ENCODE measurements at places on chromosomes 5 and 9.

GRCh38 chr5:53411388-53411787 lies 69.0 kb upstream of the FST start:
- no peak for DNase-seq

GRCh38 chr9:107874137-107874536 lies 384.6 kb upstream of the KLF4 start:
- DNase-seq: no peak

- DNase-seq: peak; percentile 41
Observed at GRCh38 chr9:114958021-114958843, 27.8 kb upstream of the TNFSF8 start.

GRCh38 chr5:14674983-14675854 lies 10.7 kb downstream of the OTULIN start:
- no peak for DNase-seq

- DNase-seq: no peak
Observed at GRCh38 chr9:34317436-34317835, 11.6 kb downstream of the KIF24 start.

GRCh38 chr5:109164001-109164400 lies 245.8 kb downstream of the PJA2 start:
- no peak for DNase-seq

DNA sequence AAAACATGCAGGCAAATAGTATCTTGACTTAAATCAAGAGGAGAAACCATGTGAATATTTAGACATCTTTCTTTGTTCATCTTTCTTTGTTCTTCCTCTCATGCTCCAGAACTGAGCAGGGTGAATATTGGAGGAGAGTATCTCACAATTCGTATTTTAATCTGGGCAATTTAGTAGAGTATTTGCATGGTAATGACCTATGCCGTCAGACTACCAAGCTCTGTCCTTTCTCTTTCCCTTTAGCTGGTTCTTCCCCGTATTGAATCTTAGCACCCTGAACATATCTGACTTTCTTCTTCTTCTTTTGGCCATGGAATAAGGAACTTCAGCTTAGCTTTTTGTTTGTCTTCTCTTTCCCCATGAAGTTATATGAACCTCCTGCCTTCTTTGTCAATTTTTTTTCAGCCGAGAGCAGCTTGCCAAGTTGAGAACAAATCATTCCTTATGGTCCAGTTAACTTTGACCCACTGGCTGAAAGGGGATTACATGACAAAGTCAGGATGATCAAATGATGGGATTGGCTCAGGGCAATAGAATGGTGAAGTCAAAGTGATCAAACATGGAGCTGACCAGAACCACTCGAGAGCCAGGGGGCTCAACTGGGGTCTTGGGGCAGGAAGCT lies 95.8 kb downstream of the DAPK1 start:
- no peak for DNase-seq

DNA sequence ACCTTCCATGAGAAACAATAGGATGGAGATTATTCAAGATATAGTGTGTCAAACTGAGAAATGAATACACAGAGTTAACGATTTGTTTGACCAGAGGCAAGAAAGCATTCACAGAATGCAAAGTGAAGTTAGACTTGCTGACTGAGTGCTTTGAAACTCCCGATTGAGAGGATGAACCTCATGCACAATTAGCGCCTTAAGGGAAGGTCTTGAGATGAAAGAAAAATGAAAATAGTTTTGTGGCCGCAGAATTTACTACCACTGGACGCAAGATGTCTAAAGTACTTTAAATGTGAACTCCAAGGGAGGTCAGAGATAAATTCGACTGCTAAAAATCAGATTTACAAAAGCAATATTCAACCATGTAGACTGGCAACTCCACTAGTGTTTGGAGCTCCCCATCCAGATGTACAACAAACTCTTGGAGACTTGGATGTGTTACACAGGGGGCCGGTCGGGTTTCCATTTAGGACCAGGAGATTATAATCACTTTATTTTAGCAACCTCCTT lies 707 bp upstream of the RIMOC1 start:
- DNase-seq: no peak

DNA sequence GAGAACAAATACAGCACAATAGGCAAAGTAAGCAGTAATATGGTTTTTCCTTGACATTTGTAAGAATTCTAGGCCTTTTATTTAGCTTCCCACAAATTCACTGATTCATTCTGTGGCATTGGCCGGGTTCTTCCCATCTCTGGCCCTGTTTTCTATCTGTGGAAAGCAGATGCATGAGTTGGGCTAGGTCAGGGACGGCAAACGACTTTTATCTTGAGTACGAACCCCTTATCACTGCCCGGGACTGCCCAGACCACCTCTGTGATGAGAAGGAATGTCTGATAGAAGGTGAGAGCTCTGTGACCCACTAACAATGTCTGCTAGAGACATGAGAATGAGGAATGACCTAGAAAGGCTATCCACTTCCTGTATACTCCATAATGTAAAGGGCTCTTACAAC lies 35.4 kb upstream of the ADAM19 start:
- no peak for DNase-seq

DNA sequence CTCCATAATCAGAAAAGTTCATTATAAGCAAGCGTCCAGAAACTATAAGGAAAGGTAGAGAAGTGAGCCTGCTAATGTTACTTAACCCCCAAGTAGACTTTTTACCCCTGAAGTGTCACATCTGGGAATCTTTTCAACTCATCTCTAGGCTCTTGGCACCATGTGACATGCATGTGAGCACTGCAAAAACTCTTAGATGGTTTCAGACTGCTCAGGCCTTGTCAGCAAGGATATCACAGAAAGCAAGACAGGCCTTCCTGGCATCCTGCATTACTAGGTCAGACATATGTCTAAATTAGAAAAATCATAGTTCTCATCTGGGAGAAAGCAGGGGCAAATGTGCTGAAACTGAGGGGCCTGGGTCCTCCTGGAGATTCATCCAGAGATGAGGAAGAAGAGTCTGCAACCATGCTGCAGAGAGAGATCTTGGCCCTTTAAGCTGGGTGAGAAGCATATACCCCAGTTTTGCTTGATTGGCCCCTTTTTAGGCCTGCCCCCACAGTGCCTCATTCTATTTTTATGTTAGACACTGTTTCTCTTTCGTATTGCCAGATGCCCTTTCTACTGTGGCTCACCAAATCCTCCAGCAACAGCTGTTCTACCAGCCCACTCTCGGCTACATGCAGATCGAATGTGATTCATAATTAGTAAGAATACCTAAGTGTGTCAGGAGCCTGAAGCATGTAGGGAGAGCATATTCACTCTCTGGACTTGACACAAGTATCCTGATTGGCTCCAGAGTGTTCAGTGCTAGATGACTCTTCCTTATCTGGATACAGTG lies 19.0 kb downstream of the TMEM8B start:
- DNase-seq: peak; percentile 99

- no peak for DNase-seq
Observed at GRCh38 chr5:134171972-134172371, 4.8 kb downstream of the SKP1 start.

DNA sequence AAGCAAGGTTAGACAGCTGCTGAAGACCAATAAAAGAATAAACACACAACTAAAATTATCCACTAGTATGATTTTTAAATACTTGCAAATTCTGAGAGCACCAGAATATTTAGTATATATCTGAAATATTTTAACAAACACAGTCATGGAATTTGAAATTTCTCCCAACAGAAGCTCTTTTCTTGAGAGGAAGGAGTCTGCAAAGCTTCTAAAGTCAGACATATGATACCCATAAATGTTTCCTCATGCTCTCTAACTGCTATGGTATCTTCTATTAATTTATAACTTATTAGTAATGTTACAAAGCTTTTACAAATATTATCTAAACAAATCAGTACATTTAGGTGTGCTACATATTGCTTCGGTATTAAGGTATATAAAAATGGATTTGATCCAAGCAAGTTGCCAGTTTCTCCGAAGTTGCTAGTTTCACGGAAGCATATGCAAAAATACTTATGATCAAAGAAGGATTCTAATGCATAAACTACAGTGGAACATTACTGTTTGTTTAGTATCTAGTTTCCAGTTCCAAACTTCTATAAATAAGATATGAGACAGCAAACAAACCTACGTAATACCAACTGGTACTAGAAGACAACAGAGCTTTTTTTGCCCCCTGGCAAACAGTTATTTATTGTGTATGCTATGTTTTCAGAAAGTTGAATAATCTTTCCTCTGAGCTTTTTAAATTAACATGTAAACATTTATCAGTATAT lies 22.0 kb downstream of the FNIP1 start:
- DNase-seq: no peak

DNA sequence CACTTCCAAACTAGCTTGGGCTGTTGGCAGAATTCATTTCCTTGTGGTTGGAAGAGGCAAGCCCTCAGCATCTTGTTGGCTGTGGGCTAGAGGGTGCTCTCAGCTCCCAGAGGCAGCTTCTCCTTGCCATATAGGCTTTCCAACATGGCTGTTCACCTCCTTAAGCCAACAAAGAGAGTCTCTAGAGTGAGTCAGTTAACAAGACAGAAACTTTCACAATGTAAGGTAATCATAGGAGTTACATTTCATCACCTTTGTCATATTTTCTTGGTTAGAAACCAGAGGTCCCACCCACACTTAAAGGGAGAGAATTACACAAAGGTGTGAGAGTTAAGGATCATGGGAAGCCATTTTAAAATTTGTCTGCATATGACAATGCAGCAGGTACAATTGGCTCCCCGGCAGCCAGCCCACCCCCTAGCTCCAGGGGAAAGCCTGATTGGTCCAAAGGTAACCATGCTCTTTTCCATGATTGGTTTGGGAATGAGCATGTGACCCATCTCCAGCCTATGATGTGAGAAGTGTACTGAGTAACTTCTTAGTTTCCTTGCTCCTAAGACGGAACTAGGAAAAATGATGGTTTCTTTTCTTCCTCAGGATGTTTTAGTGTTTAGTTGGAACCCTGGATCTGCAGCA lies 109.8 kb upstream of the MSX2 start:
- DNase-seq: no peak

DNA sequence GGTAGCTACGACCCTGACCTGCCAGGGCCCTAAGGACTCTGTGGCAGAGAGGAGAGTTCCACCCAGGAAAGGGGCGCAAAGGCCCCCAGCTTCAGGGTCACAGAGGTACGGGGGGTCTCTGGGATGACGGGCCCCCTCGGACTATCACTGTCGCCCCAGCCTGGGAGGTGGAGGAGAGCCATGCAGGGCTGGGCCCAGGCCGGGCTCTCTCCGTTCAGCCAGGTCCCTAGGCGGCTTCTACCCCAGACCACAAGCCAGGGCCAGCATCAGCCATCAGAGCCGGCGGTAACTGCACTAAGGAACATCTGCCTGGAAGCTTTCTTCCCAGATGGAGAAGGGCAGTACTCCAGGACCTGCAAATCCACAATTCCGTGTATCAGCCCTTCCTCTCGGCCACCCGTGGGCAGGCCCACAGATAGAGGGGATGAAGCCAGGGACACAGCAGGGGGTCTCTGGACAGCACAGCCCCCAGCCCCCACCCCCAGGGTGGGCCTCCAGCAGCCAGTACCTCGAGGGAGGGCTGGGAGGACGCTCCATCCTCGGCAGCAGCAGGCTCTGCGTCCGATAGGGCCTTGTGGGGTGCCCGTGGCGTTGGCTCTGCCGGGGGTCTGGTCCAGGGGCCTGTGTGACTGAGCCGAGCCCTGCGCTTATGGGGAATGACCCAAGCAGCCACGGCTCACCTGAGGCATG lies 38.4 kb downstream of the NACC2 start:
- no peak for DNase-seq

DNA sequence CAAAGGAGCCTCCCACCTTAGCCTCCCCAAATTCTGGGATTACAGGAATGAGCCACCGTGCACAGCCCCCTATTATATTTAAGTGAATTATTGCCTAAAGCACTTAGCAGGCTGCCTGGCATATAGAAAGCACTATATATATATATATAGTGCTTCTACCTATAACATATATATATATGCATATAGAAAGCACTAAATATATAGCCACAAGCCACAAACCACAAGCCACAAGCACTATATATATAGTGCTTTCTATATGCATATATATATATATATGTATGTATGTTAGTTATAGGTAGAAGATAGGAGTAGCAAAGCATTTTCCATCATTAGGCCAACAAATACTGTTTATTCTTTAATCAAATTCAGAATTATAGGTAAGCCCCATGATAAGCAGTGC lies 185.8 kb downstream of the CWC27 start:
- DNase-seq: no peak

DNA sequence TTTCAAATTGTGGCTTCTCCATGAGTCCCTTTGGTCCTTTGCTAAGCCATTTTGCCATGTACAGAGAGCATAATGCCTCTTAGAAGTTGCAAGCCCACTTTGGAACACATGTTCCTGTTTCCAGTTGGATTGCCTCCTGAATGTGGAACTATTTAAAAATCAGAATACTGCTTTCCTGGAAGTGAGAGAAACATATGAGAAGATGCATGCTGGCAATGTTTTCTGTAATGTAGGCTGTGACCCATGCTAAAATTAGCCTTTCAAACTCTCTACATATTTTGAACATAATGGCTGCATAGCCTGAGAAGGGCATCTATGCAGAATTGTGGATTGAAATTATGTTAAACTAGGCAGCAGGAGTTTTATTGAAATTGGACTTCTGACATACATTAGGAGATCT lies 175.5 kb upstream of the PAPPA start:
- DNase-seq: no peak

GRCh38 chr9:79020276-79020675 lies 551.5 kb upstream of the TLE4 start:
- DNase-seq: no peak

DNA sequence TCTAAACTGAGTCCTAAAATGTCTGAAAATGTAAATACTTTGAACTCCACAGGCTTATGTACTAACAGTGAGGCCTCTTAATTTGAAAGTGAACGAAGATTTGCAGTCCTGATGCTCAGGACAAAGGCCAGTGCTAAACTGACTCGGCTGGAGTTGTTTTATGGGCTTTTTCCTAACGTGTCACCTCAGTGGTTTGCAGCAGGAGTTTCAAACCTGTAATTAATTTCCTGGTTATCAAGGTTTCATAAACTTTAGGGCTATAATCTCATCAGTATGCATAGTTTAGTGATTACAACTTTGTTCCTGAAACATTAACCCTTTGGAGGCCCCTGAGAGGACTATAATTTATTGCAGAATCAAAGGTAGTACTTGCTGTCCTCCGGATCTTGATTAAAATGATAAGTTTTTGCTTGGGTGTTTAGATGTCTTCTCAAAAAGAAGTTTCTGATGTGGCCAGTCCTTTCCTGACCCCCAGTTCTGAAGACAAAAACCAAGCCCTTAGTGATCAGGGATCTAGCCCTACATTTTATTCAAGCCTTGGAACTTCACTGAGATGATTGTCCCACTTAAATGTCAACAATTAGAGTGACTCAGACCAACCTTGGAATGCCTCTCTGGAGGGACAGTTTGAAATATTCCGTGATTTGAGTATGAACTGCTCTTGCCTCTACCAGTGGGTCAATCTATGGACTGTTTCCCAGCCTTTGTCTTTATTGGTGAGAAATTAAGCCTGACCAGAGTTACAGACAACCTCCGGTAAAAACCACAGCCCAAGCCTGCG lies 11.1 kb upstream of the S100Z start:
- DNase-seq: peak; percentile 49
